ENCODE measurements at places on chromosomes 7 and 10.

DNA sequence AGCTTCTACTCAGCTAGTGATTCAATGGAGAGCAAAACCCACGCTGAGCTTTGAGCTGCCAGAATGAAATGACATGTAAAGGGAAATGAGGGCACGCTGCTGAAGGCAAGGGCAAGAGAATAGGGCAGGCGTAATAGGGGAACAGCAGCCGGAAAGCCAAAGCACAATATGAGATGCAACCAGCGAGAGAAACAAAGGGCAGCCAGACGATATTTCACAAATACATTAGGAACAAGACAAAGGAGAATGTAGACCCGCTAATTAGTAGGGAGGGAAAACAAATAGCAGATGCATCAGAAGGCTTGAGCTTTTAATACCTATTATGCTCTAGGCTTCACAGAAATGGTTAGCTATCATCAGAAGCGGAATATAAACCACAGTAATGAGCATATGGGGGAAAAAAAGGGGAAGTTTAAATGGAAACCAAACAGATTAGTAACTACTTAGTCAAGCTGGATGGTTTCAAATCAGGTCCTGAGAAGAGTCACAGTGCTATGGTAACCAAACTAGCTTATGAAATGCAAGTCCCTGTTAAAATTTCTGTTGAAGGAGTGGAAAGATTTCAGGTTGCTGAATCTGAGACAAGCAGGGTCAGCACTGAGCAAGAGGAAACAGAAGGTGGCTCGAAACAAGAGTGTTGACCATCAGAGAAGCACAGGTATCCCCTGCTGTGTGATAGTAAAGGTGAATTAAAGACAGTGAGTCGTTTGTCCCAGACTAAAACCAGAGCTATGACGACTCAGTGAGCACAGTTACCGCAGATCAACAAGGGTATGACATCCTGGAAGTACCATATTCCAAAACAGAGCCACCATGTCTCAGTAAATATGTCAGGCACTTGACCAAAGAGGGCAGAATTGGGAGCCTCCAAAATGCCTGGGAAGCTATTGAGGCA, 496.9 kb upstream of the CELF2 start:
- DNase-seq: no peak

GRCh38 chr10:132048294-132048667, 17.5 kb upstream of the JAKMIP3 start:
- DNase-seq: no peak

GRCh38 chr7:38632411-38632810, 1.2 kb upstream of the AMPH start:
- DNase-seq: no peak

DNA sequence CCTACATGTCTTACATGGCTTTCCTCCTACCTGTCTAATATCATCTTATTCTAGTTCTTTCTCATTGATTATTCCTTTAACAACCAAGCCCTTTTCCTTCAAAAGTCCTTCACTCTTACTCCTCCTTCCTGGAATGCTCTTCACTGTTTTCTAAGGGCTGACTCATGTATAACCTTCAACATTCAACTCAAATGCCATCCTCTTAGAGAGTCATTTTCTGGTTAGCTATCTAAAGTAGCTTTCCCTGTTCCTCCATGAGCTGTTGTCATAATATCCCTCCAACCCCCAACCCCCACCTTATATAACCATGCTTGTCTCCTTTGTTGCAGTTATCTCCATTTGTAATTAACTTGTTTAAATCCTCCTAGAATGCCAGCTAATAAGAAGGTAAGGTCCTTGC, 286.8 kb downstream of the ADK start:
- DNase-seq: no peak

DNA sequence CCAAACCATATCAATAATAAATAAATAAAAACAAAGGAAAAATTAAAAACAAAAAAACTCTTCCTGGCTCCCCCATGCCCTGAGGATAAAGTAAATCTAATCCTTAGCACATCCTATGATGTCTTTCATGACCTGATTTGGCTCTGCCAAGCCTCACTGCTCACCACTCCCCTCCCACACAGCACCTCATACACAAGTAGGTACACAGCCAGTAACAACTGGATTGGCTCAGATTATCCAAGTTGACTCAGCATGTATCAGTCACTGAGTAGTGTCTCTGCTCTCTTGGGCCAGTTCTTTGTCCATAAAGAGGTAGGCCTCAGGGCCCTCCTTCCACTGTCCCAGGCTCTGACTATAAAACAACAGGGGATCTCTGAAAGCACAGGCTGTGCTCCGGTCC, 99.6 kb downstream of the STRA8 start:
- DNase-seq: no peak

GRCh38 chr7:17307000-17307399, 8.5 kb downstream of the AHR start:
- DNase-seq: no peak

DNA sequence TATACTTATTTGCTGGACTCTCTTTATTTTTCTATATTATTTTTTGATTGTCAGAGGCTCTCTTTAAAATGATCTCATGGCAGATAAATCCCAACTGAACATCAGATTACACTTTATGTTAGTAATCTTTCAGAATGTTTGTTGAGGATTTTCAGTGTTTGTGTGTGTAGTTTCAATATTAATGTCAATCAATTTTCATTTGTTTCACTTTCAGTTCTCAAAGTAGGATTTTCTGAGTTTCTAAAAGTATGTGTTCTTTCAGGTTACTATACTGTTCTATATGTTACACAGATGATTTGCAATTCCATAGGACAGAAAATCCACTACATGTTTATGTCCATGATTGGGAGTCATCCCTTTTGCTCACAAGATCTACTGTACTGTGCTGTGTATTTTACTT, 311.9 kb upstream of the POT1 start:
- DNase-seq: no peak

DNA sequence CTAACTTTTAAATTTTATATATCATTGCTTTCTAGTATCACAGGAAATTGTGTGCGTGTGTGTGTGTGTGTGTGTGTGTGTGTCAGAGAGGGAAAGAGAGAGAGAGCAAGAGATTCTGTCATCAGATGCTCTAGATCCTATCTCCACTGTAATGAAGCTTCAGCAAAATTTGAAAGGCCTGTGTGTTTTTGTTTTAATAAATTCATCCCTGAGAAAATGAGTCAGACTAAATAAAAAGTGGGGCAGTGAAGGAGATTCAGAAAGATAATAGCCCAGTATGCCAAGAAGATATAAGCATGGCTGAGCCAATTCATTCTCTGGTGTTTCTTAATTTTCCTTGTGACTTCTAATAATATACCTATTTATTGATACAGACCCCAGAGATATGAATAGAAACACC, 184.2 kb upstream of the TMEM196 start:
- no peak for DNase-seq

- no peak for DNase-seq
These were observed 100.9 kb upstream of the SORCS3 start for GRCh38 chr10:104540181-104540580.

- DNase-seq: no peak
These were observed 36.0 kb downstream of the PHF14 start for GRCh38 chr7:11009631-11010030.

- no peak for DNase-seq
These were observed at the start of gene SAMD9L for GRCh38 chr7:93148144-93148543. Gene SAMD9L, minus strand, starts transcription at chr7:93148385. Its CDS starts 12,414 bp downstream, at chr7:93135971.

DNA sequence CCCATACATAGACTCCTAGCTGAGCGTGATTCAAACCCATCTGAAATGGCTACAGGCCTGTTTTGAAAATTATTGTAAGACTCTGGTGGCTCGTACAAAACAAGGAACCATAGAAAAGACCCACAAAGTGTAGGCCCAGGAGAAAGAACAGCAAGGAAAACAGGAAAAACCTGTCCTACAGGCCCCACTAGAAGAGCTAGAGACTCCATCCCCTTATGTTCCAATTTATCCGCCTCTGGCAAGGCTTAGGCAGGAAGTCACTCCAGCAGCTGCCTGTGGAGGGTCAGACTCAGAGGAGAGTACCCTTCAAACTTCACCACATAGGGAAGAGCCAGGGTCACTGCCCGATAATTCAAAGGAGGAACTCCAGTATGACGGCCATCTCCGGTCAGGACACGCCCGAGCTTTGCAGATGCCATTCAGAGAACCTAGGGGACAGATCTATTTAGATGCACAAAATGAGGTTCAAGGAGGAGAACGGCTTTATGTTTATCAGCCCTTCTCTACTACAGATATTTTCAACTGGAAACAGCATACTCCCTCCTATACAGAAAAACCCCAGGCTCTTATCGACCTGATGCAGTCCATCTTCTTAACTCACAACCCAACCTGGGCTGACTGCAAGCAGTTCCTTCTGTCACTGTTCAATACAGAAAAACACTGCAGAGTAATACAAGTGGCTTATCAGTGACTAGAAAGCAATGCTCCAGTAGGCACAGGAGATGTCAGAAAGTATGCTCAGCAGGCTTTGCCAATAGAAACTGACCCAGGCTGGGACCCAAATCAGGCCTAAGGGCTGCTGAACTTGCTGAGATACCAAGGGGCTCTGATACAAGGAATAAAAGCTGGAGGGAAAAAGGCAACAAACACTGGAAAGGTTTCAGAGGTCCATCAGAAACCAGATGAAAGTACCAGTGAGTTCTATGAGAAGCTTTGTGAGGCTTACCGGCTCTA, 8.6 kb upstream of the ZNF33B start:
- peak; percentile 70 for DNase-seq

DNA sequence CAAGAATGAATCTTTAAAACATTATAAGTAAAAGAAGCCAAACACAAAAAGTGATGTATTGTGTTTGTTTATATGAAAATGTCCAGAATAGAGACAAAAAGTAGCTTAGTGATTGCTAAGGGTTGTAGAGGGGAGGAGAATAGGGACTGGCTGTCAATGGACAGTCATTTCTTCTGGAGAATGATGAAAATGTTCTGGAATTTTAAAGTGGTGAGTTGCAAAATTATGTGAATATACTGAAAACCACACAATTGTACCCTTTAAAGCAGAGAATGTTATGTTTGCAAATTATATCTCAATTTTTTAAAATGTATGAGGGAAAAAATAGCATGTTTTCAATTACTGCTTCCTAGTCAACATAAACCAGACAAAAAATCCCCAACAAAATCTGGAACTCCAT, 174.2 kb downstream of the KMT2E start:
- no peak for DNase-seq

- DNase-seq: no peak
These were observed 70.6 kb upstream of the LEP start for GRCh38 chr7:128170461-128170860.

DNA sequence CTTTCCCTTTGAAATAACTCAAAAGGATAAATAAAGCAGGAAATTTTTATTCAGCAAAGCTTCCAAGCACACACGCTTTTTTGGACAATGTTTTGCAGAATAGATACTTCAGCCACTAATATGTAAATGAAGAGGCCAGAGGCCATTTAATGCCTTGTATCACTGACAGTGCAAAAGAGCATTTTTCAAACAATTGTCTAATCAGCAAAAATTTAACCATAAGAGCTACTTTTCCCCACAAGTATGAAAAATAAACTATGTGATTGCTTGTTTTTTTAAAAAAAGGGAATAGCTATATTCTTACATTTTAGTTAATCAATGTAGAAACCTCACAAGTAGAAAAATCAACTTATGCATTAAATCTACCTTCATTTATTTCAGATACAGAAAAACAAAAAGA, 99.7 kb downstream of the COL28A1 start:
- no peak for DNase-seq

GRCh38 chr7:25742316-25742715, 409.7 kb upstream of the NFE2L3 start:
- DNase-seq: no peak

DNA sequence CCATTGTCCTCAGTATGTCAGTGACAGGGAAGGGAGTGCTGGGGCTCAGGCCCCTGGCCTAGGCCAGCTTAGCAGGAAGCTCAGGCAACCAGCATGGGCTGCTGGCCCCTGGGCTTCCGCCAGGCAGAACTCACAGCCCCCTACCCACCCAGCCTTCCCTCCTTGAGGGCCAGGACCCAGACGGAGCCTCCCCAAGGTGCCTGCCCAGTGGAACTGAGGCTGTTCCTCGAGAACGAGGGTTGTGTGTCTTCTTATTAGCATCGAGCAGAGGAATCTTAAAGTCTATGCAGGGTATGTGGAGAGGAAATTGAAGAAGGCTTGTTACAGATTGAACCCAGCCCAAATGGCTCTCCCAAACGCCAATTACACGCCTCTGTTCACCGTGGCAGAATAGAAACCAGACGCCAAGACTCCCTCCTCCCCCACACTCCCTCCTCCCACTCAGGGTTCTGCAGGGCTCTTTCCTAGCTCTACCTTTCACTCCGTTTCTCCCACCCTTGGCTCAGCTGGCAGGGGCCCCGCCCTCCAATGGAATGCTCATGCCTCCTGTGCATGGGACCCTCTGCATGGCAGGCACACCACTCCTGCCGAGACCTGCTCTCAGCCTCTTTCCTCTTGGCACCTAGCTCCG, 134.4 kb downstream of the ZMIZ1 start:
- DNase-seq: no peak

GRCh38 chr7:77627309-77627676, 69.0 kb upstream of the RSBN1L start:
- no peak for DNase-seq

DNA sequence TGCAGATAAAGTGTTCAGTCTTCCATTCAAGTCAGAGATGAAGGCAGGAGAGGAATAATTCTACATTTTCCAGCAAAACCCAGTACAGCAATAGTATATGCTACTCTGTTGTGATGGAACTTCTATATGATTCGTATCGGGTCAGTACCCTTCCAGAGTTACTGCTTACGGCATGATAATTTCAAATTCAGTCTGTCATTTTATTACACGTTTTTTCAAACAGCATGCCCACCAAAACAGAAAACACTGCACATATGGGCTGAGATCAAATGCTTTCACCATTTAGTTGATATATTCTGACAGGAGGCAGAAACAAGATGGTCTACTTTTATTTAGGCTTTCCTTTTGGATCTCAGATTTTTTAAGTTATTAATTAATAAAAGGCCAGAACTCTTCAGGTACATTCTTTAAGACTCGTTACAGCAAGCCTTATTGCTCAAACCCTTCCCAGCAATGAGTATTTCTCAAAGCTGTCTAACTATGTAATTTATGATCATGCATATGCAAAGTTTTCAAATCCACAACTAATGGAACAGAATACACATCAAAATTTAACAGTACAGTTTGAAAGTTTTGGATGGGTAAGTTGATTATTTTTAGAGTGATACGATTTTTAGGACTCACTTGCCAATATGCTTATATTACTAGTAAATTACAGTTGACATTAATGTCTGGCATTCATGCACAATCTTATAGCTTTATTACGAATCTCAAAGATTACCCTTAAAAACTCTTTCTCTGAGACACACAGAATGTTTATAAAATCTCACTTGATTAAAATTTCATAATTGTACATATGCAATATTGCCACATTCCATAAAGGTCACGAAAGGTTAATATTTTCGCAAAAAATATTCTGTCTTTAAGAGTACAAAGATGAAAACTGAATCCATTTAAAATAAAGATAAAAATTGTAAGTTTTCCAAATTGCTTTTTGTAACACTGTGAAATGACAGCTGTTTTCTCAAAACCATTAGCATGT, 91.0 kb downstream of the ANK3 start:
- no peak for DNase-seq

All from NCI-H1048 (cell line).